ENCODE measurements at places on chromosomes 1 and 21.

- DNase-seq, result no peak
Measured at GRCh38 chr1:165403835-165404482, 41.0 kb downstream of the RXRG start.

DNA sequence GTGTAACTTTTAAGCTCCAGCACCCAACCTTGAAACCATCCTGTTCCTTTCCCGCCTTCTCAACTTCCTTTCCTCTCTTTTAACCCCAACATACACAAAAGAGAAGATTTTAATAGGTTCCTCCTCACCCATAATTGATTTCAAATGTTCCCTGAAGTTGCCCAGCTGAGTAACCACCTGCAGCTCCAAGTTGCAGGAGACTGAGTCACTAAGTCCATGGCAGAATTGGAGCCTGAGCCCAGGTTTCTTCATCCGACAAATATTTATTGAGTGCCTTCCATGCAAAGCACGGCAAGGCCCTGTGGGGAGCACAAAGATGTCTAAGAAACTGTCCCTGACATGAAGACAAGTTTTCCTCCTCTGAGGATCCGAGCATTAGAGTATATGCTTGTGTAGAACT is 97.7 kb downstream of the PAPPA2 start:
- DNase-seq, result no peak

- DNase-seq, result no peak
Measured at GRCh38 chr1:35945327-35945726, 14.4 kb downstream of the AGO3 start.

GRCh38 chr1:181396171-181396670 is 87.1 kb upstream of the CACNA1E start:
- peak; percentile 10 for DNase-seq

DNA sequence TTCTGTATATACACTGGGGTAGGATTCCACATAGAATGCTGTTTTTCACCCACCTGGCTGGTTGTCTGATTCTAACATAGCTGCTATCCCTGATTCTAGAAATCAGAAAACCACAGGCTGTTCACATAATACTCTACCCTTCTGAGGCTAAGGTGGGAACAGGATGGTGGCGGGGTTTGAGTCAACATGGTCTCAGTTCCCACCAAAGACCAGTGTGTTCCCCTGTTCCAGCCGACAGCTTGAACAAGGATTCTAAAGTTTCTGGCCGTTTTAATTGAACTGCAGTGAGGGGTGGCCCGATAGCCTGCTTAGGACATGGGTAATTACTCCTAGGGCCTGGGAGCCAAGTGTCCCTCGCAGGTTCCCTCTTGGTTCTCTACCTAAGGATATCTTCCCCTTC is 38.4 kb downstream of the PEX14 start:
- no peak for DNase-seq

DNA sequence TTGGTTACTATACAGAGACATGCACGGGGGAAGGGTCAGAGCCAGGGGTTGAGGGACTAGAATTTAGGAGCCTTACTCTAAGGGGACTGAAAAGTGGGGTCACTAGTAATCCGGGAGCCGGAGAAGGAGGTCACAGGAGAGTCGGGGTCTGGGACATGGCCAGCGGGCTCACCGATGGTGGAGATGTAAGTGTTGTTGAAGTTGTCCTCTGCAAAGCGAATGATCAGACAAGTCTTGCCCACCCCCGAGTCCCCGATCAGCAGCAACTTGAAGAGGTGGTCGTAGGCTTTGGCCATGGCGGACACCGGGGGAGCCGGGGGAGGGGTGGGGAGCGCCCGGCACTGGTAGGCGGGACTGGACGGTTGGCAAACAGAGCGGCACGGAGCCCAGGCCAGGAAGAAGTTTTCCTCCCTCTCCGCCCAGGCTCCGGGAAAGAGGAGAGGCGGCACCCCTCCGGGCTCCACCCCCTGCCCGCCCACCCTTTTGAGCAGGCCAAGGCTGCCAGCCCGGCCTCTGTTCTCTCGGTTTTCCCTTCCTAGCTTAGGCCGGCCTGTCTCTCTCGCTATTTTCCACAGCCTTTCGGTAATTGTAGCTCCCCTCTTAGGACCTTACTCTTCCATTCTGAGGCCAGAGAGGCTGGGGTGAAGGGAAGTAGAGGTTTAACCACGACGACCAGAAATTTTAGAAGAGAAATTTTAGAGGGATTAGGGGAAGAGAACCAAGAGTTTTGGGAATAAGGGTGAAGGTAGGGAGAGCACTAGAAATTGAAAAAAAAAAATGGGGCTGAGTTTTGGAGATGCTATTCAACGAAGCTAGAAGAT is at the start of gene RAB13:
TSS of gene RAB13 (minus strand) at position 399 of the 821 bp plus-strand sequence. CDS start at position 296, 103 bp downstream.
- no peak for DNase-seq

Measured in stimulated activated CD4-positive, alpha-beta T cell treated with anti-CD3 and anti-CD28 coated beads, TNF-alpha, amount 100 ng/mL, for 1 hour (primary cell).